ENCODE measurements at places on chromosomes 11 and 22.

GRCh38 chr11:7253800-7254199 is 2.1 kb downstream of the SYT9 start:
- no peak for DNase-seq

DNA sequence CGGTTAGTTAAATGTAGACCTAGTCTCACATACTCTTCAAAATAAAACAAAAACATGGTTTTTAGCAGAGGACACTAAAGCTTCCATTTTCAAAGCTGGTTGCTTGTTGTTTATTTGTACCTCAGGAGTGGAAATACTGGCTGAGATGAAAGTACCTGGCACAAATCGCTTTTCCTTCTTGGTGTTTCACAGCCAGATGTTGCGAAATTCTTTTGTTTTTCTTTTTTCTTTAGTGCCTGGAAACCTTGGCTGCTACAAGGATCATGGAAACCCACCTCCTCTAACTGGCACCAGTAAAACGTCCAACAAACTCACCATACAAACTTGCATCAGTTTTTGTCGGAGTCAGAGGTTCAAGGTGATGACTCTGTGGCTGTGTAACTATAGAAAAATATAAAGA is 48.3 kb downstream of the KREMEN1 start:
- DNase-seq, result no peak

DNA sequence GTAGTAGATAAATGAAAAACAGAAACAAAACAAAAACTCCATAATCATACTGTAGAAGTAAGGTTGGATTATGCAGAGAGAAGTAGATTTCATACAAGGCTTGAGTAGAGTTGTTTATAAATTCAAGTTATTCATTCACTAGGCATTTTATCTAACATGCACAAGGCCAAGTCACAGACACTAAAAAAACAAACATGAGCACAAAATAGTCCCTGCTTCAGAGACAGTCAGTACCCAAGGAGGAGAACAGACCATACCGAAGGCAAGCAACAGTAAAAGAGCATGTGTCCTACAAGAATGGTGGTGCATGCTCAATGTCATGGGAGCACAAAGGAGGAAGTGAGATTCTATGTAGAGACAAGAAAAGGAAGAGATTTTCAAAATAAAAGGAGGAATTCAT is 796.5 kb upstream of the LRRC4C start:
- DNase-seq, result no peak

GRCh38 chr11:100061006-100061405 is 626.1 kb upstream of the ARHGAP42 start:
- no peak for DNase-seq

DNA sequence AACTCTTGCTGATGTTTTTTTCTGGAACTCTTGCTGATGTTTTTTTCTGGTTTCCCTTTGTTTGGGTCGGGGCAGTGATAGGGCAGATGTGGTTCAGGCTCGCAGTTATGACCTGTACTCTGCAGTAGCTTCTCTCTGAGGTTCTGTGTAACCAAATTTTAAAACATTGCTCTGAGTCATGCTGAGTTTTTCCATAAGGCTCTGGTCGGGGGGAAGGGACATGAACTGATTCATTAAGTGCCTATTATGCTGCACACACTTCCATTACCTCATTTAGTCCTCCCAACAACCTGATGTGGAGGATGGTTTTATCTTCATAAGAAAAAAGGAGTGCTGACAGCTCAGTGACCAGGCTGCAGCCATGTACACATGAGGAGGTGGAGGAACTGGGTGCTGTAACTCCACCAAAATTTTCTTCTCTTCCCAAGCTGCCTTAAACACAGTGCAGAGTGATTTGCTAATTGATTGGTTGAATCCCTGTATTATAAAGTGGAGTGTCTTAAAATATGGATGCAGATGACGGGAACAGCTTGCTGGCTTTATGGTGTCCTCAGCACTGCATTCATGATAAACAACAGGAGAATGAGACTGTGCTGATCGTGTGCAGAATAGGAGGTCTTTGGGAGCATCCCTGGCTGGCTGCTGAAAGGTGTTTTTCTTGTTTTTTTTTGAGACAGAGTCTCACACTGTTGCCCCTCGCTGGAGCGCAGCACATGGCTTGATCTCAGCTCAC is 19.1 kb downstream of the TNRC6B start:
- no peak for DNase-seq

DNA sequence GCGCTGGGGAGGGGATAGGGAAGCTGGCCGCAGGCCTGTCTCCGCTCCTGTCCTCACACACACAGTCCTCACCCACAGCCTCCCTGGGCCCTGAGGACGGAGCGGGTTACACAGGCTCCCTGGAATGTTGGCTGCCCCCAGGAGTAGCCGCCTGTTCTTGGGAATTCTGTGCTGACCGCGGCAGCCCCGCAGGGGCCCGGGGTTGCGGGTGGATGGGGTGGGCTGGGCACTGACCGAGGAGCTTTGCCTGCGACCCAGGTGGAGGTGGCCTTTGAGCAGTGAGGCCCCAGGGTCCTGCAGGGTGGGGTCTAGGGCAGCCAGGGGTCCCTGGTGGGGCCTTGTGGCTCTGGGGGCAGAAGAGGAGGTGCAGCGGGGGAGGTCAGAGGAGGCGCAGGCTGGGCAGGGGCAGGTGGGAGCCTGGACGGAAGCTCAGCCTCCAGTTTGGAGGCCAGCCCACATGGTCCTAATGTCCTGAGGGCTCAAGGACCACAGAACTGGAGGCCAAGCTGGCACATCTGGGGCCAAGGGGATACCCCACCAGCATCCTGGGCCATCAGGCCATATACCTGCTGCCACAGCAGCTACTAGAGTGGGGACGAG is 6.6 kb upstream of the MRGPRG start:
- DNase-seq, result no peak

DNA sequence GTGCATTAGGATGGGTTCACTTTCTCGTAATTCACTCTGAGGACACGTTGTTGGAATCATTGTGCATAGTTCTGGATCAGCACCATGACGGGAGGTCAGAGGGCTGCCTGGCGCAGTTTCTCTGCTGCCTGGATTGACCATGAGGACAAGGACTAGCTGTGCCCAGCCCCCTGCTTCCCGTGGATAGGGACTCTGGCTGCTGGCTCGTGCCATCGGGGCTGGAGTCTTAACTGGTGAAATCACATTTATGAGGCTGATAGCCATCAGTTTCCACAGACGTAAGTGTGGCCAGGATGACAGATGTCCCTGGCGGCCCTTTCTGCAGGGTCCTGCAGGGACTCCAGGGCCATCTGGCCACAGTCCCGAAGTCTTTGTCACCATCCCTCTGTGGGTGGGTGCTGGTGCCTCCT is 24.1 kb upstream of the GRAMD4 start:
- no peak for DNase-seq

GRCh38 chr22:28237112-28237511 is 318.1 kb upstream of the PITPNB start:
- DNase-seq, result no peak

DNA sequence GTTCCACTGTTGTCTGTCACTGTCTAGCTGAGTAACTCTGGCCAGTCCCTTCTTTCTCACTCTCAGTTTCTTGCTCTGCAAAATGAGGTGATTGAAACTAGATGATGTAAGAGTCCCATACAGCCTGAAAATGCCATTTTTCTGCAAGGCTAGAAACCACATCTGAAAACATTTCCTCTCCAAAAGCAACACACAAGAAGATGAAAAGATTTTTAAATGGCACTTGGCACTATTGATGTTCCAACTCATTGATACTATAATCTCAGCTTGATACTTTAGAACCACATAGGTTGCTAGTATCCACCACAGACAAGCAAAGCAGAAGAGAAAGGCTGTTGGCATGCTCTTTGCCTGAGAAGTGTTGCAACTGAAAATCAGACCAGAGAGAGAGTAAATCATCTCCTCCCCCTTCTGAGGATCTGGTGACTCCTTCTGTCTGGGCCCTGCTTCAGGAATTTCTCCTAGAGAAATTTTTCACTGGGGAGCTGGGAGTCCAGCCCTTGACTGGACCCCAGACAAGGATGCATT is 1217.9 kb downstream of the LRRC4C start:
- no peak for DNase-seq

GRCh38 chr22:20566420-20567260 is 59.2 kb downstream of the MED15 start:
- DNase-seq, result peak; percentile 63

- no peak for DNase-seq
Observed at GRCh38 chr11:14320020-14320419, 39.0 kb downstream of the RRAS2 start.

DNA sequence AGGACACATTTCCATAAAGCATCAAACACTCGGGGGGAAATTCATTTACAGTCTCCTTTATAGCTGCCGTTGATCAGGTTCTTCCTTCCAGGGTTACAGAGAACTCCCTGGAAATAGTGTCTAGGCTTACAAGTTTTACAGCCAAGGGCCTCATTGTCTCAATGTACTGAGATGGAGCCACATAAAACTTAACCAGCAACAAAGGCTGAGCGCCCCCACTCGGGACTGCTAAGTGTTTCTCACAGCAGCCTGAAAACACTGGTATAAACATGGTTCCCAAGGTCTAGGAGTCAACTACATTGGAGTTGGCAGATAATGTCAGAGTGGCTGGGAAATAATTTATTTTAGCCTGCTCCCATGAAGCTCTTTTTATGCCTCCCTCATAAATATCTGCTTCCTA is 686.2 kb downstream of the OPCML start:
- no peak for DNase-seq

GRCh38 chr11:6991227-6991626 is 28.9 kb downstream of the ZNF214 start:
- no peak for DNase-seq

DNA sequence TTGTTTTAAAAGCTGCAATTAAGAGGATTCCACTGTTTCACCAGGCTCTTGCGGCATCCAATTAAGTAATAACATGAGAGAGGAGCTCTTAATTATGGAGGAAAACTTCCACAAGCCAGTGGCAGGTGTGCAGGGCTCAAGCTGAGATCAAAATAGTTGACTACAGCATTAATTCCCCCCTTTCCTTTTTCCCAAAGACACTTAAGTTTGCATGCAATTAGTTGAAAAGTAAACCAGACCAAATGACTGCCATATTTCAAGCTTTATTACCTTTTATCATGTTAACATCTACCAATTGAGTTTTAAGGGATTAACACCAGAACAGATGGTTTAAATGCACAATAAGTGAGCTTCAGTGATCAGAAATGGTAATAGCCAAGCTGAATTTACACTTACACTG is 32.1 kb downstream of the FAM168A start:
- no peak for DNase-seq

GRCh38 chr22:42893371-42894150 is 36.5 kb upstream of the ARFGAP3 start:
- DNase-seq, result no peak

DNA sequence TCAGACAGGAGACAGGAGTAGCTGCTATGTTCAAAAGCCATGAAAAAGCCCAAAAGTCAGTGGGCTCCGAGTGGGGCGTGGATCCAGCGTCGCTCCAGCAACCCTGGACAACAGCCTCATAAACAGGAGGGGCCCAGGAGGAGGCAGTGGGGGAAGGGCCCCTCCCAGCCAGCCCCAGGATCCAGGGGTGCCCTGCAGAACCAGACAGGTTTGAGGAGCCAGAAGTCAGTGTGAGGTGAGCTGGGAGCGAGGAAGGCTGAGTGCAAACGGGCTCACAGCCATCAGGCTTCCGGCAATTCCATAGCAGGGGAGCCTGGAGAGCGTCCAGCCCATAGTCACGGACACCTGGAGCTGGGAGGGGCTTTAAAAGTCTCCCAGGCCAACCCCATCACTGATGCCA is 217.7 kb downstream of the MN1 start:
- DNase-seq, result no peak

DNA sequence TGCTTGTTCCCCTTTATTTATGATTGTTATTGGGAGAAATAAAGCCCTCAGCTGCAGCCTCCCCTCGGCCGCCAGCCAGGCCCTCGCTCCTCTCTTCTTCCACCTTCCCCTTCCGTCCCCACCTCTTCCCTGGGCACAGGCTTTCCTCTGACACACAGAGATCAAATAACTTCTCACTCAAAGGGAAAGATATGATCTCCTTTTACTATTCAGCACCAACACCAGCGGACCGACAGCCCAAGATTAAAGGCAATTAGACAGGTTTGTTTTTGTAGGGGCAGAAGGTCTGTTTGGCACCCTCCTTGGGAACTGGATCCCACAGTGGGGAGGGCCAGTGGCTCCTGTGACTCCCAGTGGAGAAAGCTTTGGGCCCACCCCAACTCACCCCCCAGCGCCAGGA is 23.0 kb downstream of the NECTIN1 start:
- DNase-seq, result no peak

- no peak for DNase-seq
Observed at GRCh38 chr11:122103726-122104125, 12.3 kb downstream of the BLID start.

DNA sequence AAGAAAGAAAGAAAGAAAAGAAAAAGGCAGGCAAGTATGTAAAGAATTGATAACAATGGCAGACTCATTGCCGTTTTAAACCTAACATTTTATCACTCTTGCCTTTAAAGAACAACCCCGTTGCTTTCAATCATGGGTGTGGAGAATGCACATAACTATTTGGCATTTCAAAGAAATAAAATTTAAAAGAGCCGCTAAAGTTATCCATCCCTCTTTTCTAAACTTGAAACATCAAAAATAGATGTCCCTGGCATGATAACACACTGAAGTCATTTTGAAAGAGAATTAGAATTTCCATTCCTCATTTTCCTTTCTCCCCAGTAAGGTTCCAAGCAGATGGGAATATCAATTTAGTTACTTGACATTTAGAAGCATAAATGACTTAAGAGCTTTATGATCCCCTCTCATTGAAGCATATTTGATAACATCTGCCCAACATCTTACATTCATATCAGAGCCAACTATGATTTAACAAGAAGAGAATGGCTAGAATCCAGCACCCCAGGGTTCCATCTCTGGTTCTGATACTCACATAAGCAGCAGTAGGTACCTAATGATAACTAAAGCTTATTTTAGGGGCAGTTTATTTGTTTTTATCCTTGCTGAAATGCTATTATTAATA is 529.6 kb upstream of the LRRC4C start:
- no peak for DNase-seq

DNA sequence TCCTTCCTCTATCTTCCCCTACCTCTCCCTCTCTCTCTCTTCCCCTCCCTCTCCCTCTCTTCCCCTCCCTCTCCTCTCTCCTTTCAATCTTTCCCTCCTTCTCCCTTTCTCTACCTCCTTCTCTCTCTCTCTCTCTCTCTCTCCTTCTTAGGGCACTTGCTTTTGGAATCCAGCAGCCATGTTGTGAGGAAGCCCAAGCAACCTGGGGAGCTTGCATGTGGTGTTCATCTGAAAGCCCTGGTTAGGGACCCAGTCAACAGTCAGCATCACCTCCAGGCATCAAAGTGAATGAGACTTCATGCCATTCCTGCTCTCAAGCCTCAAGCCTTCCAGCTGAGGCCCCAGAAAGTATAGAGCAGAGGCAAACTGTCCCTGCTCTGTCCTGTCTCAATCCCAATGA is 65.6 kb upstream of the SHISAL1 start:
- no peak for DNase-seq

DNA sequence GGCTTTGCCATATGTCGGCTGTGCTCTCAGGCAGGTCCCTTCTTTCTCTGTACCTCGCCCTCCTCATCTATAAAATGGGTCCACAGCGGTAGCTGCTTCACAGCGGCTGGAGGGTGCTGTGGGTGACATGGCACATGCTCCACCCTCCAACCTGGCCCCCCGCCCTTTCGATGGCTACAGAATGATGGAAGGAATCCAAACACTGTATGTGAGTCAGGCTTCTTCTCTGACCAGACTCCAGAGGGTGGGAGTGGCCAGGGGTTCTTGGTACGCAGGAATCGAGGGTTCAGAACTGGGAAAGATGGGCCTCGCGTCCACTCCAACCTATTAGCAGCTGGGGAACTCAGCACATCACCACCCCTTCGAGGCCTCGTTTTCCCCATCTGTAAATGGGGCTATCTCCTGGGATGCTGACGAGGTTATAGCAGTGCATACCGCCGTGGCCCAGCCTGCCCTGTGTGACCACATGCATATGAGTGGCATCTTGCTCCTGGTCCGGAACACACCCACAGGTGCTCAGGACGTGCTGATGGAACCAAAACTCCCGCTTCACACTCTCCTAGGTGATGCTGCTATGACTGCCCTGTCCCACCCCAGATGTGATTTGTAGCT is 26.4 kb downstream of the MN1 start:
- no peak for DNase-seq
